ENCODE measurements at places on chromosomes 1 and 21.

DNA sequence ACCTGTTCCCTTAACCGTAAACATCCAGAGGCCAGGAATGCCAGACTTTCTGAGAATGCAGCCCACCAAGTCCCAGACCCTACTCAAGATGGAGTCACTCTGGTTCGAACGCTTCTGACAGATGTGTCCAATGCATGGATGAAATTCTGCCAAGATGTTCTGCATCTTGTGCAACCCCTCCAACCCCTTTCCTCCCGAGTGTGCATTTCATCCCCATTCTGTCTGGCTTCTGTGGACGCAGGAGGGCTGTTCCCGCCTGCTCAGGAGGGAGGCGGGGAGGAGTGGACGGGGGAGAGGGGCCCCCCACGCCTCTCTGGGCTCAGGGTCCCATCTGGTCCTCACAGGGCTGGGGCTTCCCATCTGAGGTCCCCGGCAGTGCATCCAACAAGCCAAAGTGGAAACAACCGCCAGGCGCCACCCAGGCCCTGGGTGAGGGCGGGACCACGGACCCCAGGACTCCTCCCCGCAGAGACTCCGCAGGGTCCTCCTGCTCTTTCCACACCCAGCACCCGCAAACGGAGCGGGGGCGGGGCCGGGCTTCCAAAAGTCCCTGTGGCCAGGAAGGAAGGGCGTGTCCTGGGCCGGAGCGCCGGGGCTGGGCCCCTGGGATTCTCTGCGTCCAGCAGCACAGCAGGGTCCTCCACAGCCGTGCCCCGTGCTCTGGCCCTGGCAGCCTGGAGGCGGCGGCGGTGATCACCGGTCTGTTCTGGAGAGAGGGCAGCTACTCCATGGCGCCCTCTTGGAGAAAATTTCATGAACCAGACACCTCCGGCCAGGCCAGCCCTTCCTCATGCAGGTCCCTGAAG, 27.8 kb upstream of the SUMO3 start:
- peak; percentile 65 for DNase-seq

- DNase-seq: no peak
Observed at GRCh38 chr1:36351227-36351977, 28.0 kb upstream of the EVA1B start.

- no peak for DNase-seq
Observed at GRCh38 chr1:18893120-18893519, 9.2 kb downstream of the ALDH4A1 start.

GRCh38 chr1:51369171-51369570, 38.8 kb upstream of the TTC39A start:
- DNase-seq: no peak

DNA sequence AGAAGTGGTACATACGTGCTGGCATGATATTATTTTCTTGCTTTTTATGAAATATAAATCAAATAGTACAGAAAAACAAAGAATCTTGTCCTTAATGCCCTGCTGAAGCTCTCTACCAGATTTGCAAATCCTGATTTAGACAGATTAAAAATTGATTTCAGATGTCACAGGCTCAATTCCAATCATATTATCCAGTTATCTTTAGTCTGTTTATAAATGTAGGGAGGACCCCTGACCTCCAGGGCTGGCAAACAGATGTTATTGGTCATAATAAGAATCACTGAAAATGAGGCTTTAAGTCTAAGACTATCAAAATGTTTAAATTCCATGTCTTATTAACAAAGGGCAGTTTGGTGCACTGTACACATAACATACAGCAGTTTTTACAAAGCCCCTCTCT, 62.1 kb downstream of the TP53BP2 start:
- no peak for DNase-seq

GRCh38 chr1:47545912-47546483, 108.2 kb downstream of the FOXD2 start:
- DNase-seq: no peak

DNA sequence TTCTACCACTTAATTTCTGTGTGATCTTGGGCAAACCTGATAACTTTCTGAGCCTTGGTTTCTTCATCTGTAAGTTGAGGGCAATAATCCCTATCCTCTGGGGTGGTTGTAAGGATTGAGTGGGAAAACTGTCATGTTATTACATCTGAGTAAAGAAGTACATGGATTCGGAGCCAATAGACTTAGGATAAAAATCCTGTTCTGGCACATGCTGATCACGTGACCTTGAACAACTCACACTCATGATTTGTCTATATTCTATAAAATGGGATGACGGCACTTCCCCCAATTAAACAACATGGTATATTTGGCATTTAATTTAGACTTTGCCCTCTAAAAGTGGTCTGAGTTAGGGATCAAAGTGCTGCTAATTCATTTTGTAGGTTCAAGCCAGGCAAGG, 315.5 kb downstream of the PLPP3 start:
- DNase-seq: no peak

DNA sequence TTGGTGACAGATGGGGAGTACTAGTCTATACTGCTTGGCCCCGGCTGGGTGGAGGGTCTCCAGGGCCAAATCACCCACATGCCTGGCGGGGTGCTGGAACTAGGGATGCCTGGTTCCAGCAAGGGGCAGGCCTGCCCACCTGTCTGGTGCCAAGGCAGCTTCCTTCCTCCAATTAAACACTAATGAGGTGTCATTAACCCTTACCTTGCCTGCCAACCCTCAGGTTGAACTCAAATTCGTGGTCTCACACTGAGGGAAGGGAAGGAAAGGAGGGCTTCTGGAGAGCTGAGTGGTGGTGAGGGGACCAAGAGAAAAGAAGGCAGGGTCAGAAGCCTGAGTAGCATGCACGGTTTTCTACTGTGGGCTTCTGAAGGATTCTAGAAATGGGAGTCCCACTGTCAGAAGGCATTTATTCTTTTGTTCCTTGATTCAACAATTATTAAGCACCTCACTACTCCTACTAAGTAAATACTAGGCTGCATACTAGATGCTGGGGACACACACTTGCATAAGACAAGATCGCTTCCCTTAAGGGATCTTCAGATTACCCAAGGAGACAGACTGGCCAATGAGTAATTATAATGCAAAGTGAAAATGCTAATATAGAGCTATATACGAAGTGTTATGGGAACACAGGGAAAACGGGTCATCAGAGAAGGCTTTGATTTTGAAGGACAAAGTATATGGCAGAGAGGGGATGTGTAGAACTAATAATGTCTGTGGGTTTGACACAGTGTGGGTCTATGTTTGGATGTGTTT, 5.9 kb upstream of the EFNA3 start:
- no peak for DNase-seq

GRCh38 chr21:24188506-24188905, 1418.8 kb downstream of the MRPL39 start:
- no peak for DNase-seq

DNA sequence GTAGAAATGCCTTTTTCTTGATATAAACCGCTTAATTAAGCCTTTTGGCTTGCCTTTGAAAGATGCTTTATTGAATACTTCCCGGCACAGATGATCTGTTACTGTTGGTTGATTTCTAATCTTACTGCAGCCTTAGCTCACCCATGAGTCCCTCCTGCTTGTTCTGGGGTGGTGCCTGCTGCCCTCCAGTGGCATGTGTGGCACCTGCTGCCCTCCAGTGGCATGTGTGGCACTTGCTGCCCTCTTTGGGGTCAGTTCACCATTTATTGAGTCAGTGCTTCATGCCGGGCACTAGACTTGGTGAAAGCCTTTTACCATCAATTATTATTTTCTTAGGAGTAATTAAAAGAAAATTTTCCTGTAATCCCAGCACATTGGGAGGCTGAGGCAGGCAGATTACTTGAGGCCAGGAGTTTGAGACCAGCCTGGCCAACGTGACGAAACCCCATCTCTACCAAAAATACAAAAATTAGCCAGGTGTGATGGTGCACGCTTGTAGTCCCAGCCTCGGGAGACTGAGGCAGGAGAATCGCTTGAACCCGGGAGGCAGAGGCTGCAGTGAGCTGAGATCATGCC, 54.3 kb downstream of the ADARB1 start:
- DNase-seq: peak; percentile 81

GRCh38 chr1:42135426-42135825, 17.8 kb upstream of the GUCA2B start:
- no peak for DNase-seq

GRCh38 chr1:31669786-31670592, 25.3 kb upstream of the PEF1 start:
- peak; percentile 14 for DNase-seq

GRCh38 chr1:6497215-6497866, 5.9 kb upstream of the PLEKHG5 start:
- peak; percentile 27 for DNase-seq

- no peak for DNase-seq
Observed at GRCh38 chr1:207172885-207173284, 68.9 kb downstream of the C4BPA start.

DNA sequence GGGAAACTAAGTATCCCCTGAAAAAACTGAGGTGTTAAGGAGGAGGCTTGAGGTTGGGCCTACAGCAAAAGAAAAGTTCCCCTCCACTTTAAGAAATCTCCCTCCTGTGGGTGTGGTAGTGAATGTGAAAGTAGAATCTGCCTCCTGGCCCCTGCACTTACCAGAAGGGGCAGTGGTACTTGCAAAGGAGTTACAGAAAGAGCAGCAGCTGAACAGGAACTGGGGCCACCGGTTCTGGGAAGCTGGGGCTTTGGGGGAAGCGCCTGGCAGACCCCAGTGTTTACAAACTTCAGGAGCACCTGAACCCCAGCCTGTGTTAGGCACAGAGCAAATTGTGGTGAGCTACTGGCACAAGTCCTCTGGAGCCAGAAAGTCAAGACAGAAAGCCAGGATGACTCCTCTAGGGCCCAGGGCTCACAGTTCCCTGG, 250.2 kb upstream of the FGGY start:
- peak; percentile 66 for DNase-seq

GRCh38 chr1:167676205-167676915, 45.4 kb upstream of the MPZL1 start:
- DNase-seq: peak; percentile 7

GRCh38 chr1:93081716-93082115, 2.6 kb downstream of the MTF2 start:
- DNase-seq: no peak

DNA sequence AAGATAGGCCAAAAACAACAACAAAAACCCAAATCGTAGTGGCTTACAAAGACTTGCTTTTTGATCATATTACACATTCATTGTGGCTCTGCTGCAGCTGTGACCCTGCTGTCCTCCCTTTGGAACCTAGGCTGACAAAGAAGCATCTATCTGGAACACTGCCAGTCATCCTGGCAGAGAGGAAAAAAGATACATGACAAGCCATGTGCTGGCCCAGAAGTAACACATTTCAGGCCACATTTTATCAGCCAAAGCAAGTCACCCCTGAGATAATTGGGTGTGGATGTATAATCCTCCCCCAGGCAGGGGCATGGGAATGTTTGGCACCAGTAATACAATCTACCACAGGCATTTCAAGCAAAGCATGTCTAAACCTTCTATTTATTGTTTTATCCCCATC, 37.2 kb upstream of the AGO1 start:
- no peak for DNase-seq

- no peak for DNase-seq
Observed at GRCh38 chr1:64280001-64280400, 76.6 kb downstream of the UBE2U start.

- no peak for DNase-seq
Observed at GRCh38 chr1:16625497-16626408, 12.4 kb upstream of the NBPF1 start.

- no peak for DNase-seq
Observed at GRCh38 chr1:185680453-185680852, 53.7 kb upstream of the HMCN1 start.

- no peak for DNase-seq
Observed at GRCh38 chr1:68958958-68959357, 462.1 kb upstream of the DEPDC1 start.

DNA sequence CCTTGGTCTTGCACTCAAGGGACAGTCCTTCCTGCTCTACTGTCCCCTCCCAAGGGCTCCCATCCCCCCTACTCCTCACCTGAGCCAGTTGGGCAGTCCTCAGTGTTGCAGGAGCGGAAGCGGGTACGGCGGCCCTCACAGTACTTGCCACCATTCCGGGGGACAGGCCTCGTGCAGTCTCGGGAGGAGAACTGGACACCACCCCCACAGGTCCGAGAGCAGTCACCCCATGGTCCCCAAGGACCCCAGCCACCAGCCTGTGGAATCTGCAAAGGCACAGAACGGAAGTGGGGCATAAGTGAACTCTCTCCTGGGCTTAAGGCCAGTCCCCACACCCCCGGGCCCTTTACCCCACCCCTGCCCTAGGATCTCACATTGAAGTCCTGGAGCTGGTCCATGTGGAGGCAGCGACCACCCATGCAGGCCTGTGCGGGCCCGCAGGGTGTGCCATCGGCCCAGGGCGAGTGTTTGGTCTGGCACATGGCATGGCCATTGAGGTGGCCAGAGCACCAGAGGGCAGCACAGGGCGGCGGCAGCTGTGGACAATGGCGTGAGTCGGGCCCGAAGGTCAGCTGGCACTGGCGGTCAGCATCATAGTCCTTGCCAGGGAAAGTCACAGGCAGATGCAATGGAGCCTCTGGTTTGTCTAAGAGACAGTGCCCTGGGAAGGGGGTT, 5.2 kb downstream of the ADAMTS4 start:
- no peak for DNase-seq

GRCh38 chr1:217494767-217495166, 136.1 kb downstream of the GPATCH2 start:
- DNase-seq: peak; percentile 58

GRCh38 chr1:116494353-116494692, 76.5 kb downstream of the CD58 start:
- no peak for DNase-seq

DNA sequence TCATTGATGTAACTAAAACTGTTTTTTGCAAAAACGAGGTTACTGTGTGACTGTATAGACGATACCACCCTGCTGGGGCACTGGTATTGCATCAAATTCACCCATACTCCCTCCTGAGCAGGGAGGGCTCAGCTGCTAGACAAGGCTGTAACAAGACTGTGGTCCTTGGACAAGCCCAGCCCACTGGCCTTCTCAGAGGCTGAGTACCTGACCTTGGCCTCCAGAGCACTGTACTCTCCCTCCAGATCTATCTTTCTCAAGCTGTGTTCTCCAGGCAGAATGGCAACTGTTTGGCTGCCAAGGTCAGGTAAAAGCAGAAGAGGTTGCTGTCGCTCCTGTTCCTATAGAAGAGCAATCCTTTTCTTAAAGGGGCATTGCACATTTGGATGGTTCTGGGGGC, 8.5 kb downstream of the OLFML2B start:
- no peak for DNase-seq

DNA sequence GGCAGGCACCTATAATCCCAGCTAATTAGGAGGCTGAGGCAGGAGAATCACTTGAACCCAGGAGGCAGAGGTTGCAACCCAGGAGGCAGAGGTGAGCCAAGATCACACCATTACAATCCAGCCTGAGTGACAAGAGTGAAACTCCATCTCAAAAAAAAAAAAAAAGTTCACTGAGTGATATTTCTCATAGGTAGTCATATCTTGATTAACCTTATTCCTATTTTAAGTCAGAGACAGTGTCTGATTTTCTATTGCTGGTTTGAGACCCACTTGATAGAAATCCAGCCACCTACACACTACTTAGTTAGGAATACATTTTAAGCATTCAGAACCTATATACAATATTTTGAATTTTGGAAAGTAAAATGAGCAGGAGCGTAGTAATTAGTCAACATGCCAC, 357.4 kb upstream of the ADGRL2 start:
- DNase-seq: no peak

DNA sequence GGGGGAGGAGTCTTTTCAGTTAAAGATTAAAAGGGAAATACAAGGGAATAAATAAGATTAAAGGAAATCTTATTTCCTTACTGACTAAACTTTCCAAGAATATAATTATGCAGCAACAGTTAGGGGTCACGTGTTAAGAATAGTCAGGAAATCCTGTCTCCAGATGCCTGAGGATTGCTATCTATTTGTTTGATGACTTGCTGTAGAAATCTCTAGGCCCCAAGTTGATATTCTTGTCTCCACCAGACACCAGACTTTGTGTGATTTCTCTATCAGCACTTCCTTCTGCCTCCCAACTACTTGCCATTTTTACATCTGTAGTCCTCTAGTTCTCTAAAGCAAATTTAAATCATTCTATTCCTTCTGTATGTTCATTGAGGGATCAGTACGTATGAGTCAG, 77.5 kb downstream of the RPAP2 start:
- DNase-seq: no peak
